ENCODE measurements at places on chromosomes 6 and 20. TPM values are rescaled to one million over a fixed set of nuclear protein-coding genes. Genes with fewer than 3 reads are reported as not detected.
A peak's percentile ranks its signal among the peaks of the same experiment; 100 is the strongest.

GRCh38 chr6:30703821-30704220 is 13.0 kb upstream of the NRM start:
- DNase-seq = no peak

The CST1 gene
- total RNA-seq = not detected

GRCh38 chr6:94751641-94752329 is 825.5 kb upstream of the MANEA start:
- no peak for DNase-seq

The KIF25 gene
- total RNA-seq = 0.22 TPM

GRCh38 chr6:105045526-105045925 is 88.6 kb downstream of the LIN28B start:
- no peak for DNase-seq

The ZBTB46 gene
- 13.6 TPM for total RNA-seq

- no peak for DNase-seq
Observed at GRCh38 chr20:1391640-1392442, 1.0 kb downstream of the FKBP1A start.

DNA sequence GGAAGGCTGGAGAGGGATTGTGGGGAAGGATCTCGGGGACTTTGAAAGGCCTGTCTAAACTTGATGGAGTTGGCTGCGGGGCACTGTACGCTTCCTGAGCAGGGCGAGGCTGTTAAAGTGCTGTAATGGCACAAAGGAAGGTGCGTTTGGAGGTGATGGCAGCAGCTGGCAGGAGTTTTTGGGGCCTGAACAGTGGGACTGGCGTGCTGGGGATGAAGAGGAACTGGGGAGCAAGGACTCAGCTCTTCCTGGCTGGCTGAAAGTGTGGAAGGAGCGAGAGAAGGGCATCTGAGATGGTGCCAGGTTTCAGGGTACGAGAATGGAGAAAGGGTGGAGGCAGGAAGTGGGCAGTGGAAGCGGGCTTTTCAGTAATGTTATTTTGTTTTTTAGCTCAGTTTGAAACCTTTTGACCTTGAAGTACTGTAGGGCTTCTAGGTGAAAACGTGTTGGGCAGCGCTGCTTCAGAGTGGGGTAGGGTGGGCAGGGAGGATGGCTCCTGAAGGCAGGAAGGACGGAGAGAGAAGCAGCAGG is 8.0 kb downstream of the TMEM181 start:
- DNase-seq = no peak

The MUCL3 gene
- not detected for total RNA-seq

The DYNLT2 gene
- 0.66 TPM for total RNA-seq

The MYB gene
- total RNA-seq = 0.08 TPM

DNA sequence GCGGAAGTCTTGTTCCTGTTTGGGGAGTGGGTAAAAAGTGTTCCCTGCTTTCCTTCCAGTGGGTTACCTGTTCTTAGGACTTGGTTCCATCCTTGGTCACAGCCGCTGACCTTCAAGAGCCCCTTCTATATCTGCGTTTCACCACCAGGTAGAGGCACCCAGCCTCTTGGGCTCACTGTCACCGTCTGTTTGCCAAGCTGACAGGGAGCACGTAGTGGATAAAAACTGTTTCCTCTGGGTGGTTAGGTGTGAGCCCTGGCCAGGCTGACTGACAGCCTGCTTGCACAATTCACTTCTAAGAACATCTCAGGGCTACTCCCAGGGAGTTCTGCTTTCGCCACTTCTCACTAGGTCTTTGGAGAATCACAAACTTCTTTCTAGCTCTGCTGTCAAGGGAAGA is 1.8 kb upstream of the JPH2 start:
- DNase-seq = no peak

GRCh38 chr6:4029687-4030086 is 49.2 kb downstream of the FAM217A start:
- DNase-seq = no peak

The ECT2L gene
- 1.6 TPM for total RNA-seq

GRCh38 chr20:51595058-51595532 is 52.6 kb upstream of the NFATC2 start:
- peak; percentile 84 for DNase-seq

The MUC22 gene
- 0.08 TPM for total RNA-seq

DNA sequence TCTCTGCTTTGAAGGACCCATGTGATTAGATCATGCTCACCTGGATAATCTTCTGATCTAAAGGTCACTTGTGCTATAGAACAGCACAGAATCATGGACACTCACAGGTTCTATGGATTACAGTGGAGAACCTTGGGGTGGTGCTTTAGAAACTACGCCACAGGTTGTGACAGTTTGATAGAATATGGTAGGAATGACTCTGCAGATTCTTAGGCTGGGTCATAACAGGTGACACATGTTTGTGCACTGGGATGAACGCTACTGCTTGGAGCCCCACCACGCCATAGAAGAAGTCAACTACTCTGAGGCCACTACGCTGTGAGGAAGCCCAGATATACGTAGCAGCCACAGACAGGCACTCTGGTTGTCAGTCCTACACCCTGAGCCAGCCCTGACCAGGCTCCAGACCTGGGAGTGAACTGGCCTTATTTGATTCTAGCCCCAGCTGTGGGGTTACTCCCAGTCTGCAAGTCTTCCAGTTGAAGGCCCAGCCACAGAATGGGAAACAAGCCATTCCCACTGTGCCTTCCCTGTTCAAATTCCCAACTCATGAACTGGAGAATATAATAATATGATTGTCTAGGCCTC is 99.0 kb upstream of the SLC24A3 start:
- DNase-seq = no peak

DNA sequence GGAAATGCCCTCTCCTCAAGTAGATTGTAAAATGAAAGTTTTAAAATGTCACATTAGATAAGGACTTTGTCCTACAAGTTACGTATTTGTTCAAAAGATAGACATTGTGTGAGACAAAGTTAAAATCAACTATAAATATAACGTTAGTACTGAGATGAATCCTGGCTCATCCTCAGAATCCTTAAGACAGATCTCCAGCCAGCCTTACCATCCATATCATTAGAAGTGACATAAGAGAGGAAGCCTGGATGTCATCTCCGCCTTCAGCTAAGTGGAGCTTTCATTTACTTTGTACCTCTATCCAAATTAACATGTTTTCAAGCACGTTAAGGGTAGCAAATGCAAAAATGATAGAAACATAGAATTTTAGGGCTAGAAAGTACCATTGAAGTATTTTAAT is 59.1 kb downstream of the SCAF8 start:
- DNase-seq = no peak

- DNase-seq = no peak
Observed at GRCh38 chr6:156698239-156699016, 78.8 kb upstream of the ARID1B start.

DNA sequence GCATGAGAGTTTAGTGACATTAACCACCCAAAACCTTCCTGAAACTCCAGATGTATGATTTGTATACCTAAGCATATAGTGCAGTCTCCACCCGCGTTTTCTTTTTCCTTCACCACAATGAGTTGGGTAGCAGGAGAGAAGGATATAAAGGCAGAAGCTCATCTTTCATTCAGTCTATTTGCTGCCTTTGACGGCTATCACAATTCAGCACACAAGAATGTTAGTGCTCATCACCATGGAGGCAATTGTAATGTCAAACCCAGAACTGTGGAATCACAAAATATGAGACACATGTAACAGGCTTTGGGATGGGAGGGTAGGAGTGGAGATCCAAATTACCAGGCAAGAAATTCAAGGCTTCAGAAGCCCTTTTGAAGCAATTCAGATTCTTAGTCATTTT is 17.6 kb downstream of the ZHX3 start:
- DNase-seq = no peak

The SLC17A5 gene
- 5.3 TPM for total RNA-seq

The COL9A3 gene
- 2.1 TPM for total RNA-seq
